T-helper 1 cell (primary cell): ENCODE measurements at places on chromosomes 6 and 20.
A peak's percentile ranks its signal among the peaks of the same experiment; 100 is the strongest.

DNA sequence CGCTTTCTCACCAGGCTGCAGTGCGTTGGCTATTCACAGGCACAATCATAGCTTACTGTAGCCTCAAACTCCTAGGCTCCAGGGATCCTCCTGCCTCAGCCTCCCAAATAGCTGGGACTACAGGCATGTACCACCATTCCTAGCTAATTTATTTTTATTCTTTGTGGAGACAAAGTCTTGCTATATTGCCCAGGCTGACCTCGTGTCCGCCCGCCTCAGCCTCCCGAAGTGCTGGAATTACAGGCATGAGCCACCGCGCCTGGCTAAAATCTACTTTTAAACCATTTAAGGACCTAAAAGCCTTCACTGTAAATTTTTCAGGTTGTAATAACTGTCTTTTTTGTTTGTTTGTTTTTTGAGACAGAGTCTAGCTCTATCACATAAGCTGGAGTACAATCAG, 15.2 kb downstream of the SAMHD1 start:
- no peak for DNase-seq

DNA sequence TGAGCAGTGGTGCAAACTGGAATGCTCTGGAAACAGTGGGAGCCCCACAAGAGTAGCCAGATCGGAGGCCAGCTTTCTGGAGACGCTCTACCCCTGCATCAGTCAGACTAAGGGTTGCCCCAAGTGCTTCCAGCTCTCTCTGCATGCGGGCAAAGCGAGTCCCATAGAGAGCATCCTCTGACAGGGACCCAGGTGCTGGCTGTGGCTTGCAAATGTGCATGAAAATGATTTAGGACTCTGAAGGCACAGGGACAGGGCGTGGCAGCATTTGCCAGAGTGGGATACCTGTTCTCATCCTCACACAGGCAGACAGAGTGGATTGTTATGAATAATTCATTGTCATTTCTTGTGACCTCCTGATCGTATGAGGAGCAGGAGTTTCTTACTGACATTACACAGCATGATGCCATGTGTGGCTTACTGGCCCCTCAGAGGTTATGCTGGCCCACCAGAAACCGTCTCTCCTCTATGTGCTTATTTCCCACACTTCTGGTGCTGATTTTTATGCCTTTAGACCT, 10.3 kb downstream of the RIN2 start:
- DNase-seq = no peak

- no peak for DNase-seq
Measured at GRCh38 chr20:59820204-59821041, 113.0 kb downstream of the SYCP2 start.

DNA sequence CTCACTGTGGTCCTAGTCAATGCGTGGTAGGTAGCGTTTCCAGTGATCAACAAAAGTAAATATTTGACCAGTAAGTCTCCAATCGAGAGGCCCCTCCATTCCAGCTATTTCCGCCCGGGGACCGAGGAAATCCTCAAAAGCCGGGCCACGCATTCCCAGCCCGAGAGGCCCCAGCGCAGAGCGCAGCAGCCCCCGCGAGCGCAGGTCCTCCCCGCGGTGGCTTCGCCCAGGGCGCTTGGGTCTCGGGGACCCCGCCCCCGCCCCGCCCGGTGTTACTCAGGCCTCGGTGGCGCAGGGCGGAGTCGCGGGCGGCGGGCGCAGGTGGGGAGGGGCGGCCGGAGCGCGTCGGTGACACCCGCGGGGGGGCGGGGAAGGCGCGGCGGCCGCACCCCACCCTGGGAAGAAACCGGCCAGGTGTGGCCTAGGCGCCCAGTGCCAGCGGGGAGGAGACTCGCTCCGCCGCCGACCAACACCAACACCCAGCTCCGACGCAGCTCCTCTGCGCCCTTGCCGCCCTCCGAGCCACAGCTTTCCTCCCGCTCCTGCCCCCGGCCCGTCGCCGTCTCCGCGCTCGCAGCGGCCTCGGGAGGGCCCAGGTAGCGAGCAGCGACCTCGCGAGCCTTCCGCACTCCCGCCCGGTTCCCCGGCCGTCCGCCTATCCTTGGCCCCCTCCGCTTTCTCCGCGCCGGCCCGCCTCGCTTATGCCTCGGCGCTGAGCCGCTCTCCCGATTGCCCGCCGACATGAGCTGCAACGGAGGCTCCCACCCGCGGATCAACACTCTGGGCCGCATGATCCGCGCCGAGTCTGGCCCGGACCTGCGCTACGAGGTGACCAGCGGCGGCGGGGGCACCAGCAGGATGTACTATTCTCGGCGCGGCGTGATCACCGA, at the start of gene DSP:
DSP (plus strand) TSS at position 497 of the 890 bp plus-strand sequence; CDS start at position 742, 245 bp downstream.
- DNase-seq = no peak

- DNase-seq = no peak
Measured at GRCh38 chr20:59124296-59125029, 39.2 kb upstream of the ZNF831 start.

DNA sequence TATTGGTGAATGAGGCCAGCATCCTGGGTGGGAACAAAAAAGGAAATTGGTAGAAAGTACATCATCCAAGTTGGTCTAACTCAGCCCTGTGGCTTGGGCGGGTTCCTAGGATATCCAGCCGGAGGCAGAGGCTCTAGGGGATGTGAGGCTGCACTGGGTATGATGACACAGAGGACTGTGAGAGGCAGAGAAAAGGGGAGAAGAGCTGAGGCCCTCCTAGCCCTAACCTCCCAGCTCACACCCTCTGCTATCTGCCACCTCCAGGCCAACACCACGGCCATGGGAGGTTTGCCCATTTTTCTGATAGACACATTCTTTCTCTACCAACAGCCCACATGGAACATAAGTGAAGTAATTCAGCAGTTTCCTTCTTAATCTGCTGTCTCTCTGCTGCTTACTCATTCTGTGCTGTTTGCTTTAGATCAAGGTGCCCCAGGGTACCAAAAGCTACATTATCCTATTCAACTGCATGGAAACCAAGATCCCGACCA, 284.4 kb downstream of the ESR1 start:
- no peak for DNase-seq

GRCh38 chr6:111628142-111628850, 22.6 kb upstream of the TRAF3IP2 start:
- no peak for DNase-seq

- DNase-seq = no peak
Measured at GRCh38 chr20:3818155-3819151, 1.9 kb upstream of the AP5S1 start.

DNA sequence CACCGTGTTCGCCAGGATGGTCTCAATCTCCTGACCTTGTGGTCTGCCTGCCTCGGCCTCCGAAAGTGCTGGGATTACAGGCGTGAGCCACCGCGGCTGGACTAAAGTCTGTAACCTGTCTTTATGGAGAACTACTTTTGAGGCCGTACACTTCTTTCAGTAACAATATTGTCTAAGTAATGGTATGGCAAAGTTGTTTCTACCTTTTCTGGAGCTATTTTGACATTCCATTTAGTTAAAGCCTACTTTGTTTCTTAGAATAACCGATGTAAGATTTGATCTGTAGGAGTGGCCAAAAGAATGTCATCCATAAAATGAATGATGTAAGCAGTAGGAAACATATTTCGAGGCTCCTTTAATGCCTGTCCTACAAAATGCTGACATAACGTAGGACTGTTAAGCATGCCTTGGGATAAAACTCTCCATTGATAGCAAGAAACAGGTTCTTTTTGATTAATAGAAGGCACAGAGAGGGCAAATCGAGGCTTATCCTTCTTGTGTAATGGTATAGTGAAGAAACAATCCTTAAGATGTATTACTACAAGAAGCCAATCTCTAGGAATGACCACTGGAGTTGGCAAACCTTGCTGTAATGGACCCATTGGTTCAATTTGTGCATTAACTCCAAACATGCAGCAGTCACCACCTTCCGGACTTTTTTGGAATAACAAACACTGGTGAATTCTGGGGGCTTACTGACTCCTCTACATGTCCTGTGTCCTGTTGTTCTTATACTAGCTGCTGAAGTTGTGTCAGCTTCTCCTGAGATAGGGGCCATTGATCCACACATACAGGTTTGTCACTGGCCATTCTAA, 35.9 kb downstream of the HLA-DRA start:
- DNase-seq = no peak

GRCh38 chr6:153568628-153569027, 437.5 kb upstream of the RGS17 start:
- DNase-seq = no peak

GRCh38 chr6:125259354-125259736, 42.4 kb downstream of the HDDC2 start:
- DNase-seq = no peak

- peak; percentile 13 for DNase-seq
Measured at GRCh38 chr6:28523241-28523622, 2.4 kb upstream of the GPX5 start.
